ENCODE measurements at places on chromosomes 5 and 9.

DNA sequence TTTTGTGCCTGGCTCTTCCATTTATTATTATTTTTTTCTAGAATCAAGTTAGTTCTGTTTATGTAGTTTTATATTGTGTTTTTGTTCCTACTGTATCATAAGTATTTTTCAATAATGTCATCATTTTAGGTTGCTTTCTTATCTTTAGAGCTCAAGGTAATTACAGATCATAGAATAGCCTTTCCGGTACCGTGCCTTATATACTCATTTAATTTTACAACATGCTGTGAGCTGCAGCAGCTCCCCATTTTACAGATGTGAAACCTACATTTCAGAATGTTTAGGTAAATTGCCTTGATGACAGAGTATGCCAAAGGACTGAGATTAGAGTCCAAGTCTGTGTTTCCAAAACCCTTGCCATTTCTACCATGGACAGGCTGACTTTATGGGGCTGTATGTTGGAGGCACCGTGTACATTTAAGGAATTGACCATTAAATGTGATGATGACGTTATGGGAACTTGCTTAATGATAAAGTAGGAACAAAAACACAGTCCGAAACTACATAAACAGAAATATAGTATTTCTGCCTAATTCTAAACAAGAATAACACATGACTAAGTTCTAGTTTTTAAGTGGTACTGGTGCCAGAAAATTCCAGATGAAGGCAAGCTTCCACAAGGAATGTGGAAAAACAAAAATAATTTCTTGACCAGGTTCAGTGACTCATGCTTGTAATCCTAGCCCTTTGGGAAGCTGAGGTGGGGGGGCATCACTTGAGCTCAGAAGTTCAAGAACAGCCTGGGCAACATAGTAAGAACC, 97.7 kb downstream of the IQGAP2 start:
- DNase-seq = no peak

DNA sequence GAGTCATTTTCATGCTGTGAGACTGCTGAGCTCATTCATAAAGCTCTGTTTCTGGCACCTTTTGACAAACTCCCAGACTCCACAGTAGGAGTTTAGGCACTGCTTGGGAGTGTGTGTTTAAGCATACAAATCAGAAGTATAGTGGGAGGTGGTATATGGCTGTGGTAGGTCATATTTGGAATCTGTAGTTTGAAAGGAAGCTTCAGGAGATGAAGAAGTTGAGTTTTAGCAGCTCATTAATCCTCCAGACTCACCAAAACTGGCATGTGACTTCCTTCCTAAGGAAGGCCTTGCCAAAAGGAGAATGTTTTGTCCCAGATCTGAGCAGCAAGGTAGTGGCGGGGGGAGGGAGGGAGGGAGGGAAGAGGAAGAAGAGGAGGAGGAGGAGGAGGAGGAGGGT, 52.8 kb downstream of the SAXO1 start:
- DNase-seq = no peak

GRCh38 chr5:146825033-146825432, 53.5 kb downstream of the PPP2R2B start:
- DNase-seq = no peak

- DNase-seq = no peak
Observed at GRCh38 chr5:60453186-60453976, 246.6 kb downstream of the DEPDC1B start.

- DNase-seq = no peak
Observed at GRCh38 chr9:35349287-35349990, 140.5 kb upstream of the RUSC2 start.

DNA sequence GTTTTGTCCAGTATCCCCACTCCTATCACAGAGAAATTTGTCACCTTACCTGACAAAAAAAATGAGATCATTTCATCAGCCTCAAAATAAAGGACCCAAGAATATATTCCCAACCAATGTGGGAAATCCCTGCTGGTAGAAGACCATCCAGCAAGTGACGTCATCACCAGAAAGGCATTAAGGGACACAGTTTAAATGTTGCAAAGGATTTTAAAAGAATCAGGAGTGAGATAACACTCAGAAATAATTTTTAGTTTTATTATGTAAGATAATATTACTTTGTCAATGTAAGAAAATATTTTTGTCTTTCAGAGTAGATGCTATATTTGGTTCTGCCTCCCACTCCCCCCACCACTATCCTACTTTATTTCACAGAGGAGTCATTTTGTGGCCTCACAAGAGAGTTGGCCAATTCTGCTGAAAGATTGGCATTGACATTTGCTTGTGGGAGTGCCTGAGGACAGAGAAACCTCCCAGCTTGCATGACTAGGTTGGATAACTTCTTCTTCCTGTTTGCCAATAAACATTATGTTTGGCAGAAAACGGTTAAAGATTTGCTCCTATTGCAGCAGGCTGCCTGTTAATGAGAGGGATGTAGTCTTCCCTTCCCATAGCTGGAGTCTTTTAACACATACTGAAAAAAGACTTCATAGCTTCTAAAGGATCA, 288.6 kb upstream of the DAB2 start:
- no peak for DNase-seq

DNA sequence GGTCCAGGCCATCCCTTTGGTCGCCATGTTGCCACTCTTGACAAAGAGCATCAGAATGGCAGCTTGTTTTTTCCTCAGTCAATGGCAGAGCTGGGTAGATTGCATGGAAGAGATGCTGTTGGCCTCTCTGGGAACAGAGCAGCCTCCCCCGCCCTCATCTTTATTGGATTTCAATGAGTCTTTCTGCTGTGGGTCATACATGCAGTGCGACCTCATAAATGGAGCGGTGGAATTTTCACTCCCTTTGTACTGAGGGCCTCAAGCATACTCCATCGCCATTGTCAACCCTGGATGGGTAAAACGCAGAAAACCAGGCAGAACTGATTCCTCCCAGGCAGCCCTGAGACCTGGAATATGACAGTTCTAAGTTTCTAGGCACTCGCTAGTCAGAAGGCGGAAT, 71.8 kb downstream of the ZNF618 start:
- DNase-seq = no peak

GRCh38 chr5:62731022-62731421, 152.4 kb downstream of the LRRC70 start:
- no peak for DNase-seq

Measured in CD8-positive, alpha-beta T cell (primary cell).